Stimulated activated CD4-positive, alpha-beta T cell treated with anti-CD3 and anti-CD28 coated beads, Interleukin-15, amount 100 ng/mL, for 1 hour (primary cell): ENCODE measurements at places on chromosomes 5 and 9.

DNA sequence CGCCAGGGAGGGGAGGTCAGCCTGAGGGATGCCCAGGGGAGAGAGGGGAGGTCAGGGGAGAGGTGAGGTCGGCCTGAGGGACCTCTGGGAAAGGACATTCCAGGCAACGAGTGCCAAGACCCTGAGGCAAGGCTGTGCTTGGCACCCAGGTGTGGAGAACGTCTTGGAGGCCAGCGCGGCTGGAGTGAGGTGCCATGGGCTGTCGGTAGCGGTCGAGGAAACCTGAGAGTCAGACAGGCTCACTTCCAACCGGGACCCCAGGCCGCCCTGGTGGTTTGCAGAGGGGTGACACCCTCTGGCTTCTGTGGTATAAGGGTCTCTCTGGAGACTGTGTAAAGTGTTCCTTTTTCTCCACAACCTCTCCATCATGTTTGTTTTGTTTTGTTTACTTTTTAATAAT, 82.9 kb downstream of the CACNA1B start:
- DNase-seq = no peak

GRCh38 chr5:10684303-10685086, 76.5 kb downstream of the DAP start:
- DNase-seq = no peak

DNA sequence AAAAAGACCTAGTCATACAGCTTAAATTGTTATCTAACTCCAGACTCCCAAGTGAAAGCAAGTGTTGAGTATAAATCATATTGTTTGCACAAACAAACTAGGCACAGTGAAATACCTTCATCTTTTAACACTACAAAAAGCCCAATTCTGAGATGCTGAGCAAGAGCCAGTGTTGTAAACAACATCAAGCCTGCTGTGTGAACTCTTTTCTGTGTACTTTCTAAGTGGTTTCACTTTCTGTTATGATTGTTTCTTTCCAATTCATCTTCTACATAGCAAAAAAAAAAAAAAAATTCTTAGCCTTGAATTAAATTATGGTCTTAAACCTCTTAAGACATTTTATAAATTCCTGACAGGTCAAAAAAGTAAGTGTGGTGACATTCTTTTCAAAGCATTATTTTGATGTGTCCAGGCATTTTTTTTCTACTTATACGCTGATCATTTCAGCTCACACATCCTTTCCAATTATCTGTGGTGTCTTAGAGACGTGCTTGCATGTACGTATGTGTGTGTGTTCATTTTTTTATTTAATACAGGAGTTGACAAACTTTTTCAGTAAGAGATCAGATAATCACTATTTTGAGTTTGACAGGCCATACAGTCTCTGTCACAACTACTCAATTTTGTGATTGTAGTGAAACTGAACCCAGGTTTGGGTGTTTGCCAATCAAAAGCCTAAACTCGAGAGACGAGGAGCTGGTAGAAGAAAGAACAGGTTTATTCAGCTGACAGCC, 556.1 kb downstream of the CDH9 start:
- DNase-seq = no peak

DNA sequence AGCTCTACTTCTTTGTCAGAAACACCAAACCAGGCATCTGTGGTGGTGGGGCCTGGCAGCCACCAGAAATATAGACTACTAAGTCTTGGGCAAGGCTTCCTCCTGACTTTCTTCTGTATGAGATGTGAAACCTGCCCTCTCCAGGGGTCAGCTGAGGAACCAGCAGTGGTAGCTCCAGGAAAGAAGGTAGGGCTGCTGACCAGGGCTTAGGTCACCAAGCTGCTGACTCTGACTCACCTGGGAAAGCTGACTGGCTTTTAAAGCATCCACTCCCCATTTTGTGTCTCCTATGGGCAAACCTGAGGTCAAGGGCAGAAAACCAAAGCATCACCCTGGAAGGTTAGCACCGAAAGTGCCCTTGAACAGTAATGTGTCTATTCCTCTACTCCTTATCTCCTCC, 10.4 kb upstream of the SH3TC2 start:
- DNase-seq = no peak

- no peak for DNase-seq
Measured at GRCh38 chr9:12666813-12667212, 26.4 kb upstream of the TYRP1 start.

- no peak for DNase-seq
Measured at GRCh38 chr9:129140397-129141065, 29.3 kb downstream of the PTPA start.

DNA sequence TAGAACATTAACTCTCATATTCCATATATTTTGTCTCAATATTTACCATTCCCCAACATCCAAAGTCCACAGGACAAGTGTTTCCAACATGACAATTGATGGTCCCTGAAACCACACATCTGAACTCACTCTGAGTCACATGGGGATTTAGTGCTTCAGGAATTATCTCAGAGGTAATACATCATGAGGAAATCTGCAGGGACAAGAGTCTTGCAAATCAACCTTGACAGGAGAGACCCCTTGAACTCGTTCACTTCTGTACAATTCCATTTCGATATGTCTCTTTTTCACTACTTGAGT, 119.7 kb upstream of the ABCA1 start:
- DNase-seq = no peak
